ENCODE measurements at places on chromosomes 16 and 17.

DNA sequence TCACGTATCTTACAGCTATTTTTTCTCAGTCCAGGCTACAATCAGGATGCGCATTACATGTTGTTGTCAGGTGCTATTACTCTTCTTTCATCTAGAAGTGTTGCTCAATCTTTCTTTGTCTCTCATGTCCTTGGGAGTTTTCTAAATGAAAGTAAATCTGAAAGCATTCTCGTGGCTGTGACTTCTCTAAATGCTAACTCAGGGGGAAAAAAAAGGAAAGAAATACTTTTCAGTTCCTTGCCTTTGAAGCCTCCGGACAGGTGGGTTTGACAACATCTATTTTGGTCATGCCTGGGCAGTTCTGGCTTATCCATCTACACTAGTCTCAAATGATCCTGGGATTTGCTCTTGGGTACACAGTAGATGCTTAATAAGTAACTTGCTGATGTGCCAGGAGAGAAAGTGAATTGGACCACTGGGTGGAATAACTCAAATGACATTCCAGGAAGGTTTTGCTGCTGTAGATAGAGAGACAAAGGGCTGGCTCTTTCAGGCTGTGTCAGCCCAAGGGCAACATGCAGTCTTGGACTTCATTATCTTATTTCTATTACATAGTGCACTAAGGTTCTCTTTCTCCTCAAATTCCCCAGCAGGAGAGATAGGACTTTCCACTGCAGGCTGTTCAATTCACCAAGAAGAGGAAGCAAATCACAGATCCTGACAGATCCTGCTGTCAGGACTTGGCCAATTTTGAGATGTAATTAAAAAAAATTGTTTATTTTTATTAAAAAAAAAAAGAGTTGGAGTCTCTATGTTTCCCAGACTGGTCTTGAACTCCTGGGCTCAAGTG, 63.6 kb upstream of the NFAT5 start:
- peak; percentile 42 for DNase-seq

GRCh38 chr16:11088074-11088730, 143.8 kb downstream of the CLEC16A start:
- DNase-seq: no peak

GRCh38 chr16:46691726-46692125, 2.3 kb downstream of the ORC6 start:
- no peak for DNase-seq

GRCh38 chr17:69677130-69677529, 262.6 kb downstream of the MAP2K6 start:
- no peak for DNase-seq

DNA sequence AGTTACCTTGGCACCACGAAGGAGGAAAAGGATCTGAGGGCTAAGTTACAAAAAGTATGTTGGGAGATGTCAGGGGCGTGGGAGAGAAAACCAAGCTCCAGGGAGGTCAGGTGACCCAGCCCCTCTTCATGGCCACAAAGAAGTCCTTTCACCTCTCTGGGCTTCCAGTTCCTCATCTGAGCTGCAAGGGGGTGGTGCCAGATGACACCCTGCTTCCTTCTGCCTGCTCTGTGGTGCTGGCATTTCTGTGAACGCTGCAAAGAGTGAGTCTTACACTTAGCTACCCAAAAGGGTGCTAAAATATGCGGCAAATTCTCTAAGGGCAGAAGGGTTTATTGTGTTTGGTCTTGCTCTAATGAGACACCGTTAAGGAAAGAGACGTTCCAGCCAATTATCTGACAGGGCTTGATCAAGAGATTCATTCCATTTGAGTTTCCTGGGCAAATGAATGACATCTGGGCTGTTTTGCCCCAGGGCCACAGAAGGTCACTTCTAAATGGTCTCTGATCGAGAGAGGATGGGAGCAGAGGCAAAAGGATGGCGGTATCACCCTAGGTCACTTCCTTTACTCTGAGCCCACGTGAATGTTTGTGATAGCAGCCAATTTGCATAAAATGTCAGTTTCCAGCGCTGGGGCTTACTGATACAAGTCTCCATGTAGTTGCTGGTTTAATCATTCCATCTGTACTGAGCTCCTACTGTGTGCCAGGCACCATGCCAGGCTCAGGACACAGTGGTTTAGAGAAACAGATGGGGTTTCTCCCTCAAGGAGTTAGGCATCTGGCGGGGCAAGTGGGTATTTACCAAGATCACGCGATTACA, 210.2 kb downstream of the KATNIP start:
- DNase-seq: no peak

DNA sequence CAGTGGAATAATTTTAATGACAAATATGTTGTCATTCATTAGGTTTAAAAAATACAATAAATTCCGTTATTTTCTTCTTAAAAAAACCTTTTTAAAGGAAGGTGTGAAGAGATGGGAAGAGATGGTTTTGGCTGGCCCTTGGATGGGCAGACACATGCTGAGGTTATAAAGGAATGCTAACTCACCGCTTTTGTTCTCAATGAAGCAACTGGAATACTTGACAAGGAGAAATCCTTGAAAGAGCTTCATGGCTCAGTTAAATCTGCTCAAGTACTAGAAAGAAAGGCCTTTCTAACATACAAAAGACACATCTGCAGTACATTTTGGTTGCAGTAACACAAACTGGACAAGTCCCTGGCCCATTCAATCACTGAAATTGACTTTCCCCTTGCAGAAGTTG, 158.3 kb upstream of the KCNJ16 start:
- DNase-seq: no peak

- DNase-seq: no peak
These were observed 165.1 kb upstream of the CDC42EP4 start for GRCh38 chr17:73476890-73477350.

DNA sequence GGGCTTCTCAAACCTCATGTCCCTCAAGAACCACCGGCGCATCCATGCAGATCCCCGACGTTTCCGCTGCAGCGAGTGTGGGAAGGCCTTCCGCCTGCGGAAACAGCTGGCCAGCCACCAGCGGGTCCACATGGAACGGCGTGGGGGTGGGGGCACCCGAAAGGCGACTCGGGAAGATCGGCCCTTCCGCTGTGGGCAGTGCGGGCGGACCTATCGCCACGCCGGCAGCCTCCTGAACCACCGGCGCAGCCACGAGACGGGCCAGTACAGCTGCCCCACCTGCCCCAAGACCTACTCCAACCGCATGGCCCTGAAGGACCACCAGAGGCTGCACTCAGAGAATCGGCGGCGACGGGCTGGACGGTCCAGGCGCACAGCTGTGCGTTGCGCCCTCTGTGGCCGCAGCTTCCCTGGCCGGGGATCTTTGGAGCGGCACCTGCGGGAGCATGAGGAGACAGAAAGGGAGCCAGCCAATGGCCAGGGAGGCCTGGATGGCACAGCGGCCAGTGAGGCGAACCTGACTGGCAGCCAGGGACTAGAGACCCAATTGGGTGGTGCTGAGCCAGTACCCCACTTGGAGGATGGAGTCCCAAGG, 5.9 kb downstream of the ZNF646 start:
- no peak for DNase-seq

GRCh38 chr16:67926181-67926750, 5.4 kb downstream of the CTRL start:
- no peak for DNase-seq

DNA sequence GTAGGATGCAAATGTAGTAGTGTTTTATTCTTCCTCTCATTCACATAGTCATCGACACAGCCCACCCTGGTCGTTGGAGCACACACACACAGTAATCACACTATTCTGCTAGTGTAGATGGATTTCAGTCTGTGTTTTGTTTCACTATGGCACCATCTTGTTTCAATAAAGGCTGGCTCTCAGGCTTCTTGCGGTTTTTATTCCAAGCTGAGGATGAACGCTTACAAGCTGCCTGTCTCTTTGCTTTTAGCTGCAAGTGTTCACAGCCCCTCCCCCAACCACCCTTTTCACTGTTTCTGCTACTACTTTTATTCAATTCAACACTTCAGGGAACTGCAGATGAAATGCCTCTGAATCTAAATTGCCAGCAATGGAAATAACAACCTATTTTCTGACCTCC, 140.9 kb upstream of the PMFBP1 start:
- DNase-seq: no peak

GRCh38 chr17:80474231-80474960, 2.0 kb downstream of the NPTX1 start:
- DNase-seq: peak; percentile 54

DNA sequence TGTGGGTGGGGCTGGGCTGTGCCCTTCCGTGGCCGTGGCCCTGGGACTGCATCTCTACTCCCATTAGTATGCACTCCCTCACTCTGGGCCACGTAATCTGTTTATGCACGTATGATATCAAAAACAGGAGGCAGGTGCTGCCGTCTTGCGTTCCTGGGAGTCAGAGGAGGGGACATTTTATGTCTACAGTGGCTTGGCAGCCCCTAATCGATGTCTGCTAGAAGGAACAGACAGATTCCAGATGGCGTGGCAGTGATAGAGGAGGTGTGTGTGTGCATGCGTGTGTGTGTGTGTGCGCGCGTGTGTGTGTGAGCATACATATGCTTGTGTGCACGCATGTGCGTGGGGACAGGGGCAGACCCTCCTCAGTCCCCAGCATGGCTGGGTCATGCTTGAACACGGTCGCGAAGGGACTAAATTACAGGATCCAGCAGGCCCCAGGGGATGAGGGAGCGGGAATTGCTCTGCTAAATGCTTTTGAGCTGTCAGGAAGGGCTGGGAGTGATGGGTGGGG, 44.7 kb downstream of the SREBF1 start:
- no peak for DNase-seq

DNA sequence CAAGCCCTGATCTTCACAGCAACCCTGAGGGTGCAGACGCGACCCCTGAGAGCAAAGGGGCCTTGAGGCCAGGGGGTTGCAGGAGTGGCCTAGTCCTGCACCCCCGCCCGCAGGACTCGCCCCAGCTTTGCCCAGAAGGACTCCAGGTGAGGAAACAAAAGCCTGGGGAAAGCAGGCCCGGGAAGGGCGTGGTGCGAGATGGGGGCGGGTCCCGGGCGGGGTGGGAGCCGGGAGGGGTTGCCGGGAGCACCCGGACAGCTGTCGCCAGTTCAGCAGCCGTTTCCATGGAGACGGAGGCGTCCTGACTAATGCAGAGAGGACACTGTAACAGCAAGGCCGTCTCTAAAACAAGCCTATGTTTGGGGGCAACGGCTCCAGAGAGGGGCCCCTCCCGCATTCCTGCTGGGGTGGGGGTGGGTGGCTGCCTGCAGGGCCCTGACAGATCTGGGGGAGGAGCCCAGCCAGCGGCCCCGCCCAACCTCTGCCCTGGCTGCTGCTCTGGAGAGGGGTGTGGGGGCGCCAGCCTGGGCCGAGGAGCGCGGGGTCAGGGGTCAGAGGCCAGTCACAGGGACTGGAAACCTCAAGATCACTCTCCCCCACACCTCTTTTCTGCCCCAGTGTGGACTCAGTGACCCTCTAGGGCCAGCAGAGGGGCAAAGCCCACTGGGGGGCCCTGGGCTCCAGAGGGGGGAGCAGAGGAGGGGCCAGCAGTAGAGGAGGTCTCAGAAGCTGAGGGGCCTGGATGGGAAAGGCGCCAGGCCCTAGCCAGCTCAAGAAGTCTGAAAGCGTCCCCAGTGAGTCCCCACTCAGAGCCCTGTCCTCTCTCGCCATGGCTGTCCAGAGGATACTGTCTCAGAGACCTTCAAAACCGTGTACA, 3.1 kb upstream of the TPPP3 start:
- no peak for DNase-seq
